Stimulated activated CD4-positive, alpha-beta T cell treated with anti-CD3 and anti-CD28 coated beads, Interleukin-1b, Interleukin-23, amount 100 ng/mL, for 1 hour (primary cell): ENCODE measurements at places on chromosomes 12 and 14.

- DNase-seq: no peak
Measured at GRCh38 chr12:49655595-49656236, 32.4 kb downstream of the PRPF40B start.

DNA sequence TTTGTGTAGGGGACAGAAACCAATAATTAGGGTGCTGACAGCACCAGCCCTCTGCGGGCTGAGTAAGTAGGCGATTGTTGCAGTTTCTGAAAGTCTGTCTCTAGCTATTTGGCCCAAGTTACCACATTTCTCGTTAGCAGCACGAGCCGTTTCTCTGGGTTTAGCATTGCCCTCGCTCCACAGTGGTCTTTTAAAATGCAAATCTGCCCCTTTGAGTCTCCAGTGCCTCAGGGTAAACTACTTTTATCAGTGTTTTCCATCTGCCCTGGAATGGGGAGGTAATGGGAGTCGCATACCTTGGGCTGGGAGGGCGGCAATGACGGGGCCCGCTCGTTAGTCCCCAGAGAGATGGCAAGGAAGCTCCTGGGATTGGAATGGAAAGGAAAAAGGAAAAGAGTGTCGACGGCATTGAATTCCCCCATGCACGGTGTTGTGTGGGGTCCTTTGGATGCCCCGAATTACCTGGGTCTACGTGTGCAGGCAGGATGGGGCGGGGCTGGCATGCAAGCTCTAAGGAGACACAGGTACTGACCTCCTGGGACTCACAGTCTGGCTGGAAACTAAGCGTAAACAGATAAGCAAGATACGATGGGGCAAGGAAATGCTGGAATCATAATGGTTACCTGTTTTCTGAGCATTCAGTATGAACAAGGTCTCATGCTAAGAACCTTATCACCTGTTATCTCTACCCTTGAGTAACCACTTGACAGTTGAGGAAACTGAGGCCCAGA is 131.8 kb upstream of the MAP1LC3B2 start:
- no peak for DNase-seq

- no peak for DNase-seq
Measured at GRCh38 chr12:48078901-48079300, 27.0 kb downstream of the SENP1 start.

- no peak for DNase-seq
Measured at GRCh38 chr14:35395283-35395682, 9.3 kb downstream of the NFKBIA start.

DNA sequence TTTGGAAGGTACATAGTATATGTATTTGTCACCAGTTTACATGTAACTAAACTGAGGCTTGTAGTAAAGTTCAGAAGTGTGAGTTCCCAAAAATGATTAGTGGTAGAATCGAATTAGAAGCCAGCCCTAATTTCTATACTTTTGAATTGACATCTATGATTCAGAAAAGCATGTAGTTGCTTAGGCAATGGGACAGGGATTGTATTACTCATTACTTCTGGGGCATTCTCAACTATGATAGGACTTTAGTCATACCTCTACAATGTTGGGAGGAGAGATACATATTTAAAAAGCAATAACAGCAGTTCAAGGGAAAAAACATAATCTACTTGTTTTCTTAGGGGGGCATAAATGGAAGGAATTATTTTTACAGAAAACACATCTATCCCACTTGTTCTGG is 277.9 kb upstream of the E2F7 start:
- no peak for DNase-seq

- DNase-seq: no peak
Measured at GRCh38 chr12:90120627-90121026, 412.0 kb upstream of the ATP2B1 start.

GRCh38 chr14:23877538-23878180 is 75.9 kb upstream of the DHRS4 start:
- no peak for DNase-seq

DNA sequence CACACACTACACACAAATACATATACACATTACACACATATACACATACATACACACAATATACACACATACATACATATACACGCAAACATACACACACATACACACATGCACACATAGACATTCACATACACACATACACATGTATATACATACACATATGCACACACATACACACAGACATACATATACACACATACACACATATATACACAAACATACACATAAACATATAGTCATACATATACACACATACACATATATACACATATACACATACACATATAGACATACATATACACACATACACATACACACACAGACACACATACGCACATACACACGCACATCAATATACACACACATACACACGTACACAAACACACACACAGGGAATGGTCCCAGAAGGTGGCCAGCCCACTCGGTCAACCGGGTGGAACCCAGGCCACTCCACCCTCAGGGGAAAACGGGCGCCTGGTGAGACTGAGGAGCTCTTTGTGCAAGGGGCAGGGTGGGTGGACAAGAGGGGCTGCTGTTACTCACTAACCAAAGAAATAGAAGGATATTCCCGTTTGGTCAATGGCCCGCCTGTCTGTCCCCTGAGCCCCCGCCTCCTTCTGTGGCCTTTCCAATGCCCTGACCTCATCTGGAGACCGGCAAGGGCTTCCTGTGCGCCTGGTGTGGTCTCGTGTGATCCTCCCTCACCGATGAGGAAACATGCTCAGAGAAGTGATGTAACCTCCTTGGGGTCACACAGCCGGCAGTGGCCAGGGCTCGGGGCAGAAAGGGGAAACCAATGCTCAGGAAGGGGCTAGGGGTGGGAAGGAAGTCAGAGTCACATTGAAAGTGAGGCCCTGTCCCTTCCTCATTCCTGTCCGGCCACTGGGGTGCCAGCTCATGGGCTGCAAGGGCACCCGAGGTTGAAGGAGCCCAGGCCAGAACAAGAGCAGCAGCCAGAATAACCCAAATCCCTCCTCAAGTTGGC is 5.3 kb downstream of the TRPV4 start:
- no peak for DNase-seq

DNA sequence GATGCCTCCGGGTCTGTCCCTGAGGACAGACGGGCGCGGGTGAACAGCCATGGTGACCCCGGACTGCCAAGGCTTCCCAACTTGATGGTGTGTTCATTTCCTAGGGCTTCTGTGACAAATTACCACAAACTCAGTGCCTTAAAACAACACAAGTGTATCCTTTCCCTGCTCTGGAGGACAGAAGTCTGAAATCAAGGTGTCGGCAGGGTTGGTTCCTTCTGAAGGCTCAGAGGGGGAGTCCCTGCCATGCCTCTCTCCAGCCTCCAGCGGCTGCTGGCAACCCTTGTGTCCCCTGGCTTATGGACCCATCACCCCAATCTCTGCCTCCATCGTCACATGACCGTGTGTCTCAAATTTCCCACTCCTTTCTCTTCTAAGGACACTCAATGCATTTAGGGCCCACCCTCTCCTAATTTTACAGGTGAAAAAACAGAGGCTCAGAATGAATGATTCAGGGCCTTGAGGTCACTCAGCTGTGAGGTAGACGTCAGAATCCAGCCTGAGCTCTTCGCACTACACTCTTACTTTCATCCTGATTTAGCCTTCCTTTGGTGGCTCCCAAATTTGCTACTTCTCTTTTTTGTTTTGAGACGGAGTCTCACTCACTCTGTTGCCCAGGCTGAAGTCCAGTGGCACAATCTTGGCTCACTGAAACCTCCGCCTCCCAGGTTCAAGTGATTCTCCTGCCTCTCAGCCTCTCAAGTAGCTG is 45.4 kb downstream of the VCPKMT start:
- no peak for DNase-seq

GRCh38 chr12:49538510-49539403 is at the start of gene KCNH3:
KCNH3 (plus strand) TSS chr12:49539030; CDS start chr12:49539417, 387 bp downstream.
- peak; percentile 83 for DNase-seq

DNA sequence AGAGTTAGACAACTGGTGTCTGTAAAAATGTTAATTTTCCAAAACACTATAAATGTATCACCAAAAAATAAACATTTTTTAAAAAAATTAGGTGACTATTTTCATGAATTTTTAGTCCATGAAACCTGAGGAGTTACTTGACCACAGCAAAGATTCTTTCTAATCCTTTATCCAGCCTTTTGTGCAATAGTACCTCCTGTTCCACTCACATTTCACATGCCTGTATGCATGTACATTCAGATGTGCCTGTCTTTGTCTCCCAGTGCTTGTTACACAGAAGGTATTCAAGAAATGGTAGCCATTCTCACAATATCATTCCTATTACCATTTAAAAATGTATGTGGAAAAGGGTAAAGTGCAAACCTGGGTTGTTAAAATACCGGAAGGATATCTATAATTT is 857.0 kb downstream of the DIO2 start:
- no peak for DNase-seq

GRCh38 chr14:60199321-60199720 is 34.1 kb upstream of the DHRS7 start:
- no peak for DNase-seq

- peak; percentile 0 for DNase-seq
Measured at GRCh38 chr12:7190268-7191055, 976 bp downstream of the PEX5 start.

GRCh38 chr14:19775587-19775986 is 2.3 kb downstream of the OR4M1 start:
- DNase-seq: no peak
